ENCODE measurements at places on chromosomes 12 and 14.
A peak's percentile ranks its signal among the peaks of the same experiment; 100 is the strongest.

GRCh38 chr12:69508621-69509020 is 38.4 kb downstream of the FRS2 start:
- no peak for DNase-seq

- DNase-seq, result no peak
Measured at GRCh38 chr14:44785096-44785495, 176.7 kb downstream of the KLHL28 start.

DNA sequence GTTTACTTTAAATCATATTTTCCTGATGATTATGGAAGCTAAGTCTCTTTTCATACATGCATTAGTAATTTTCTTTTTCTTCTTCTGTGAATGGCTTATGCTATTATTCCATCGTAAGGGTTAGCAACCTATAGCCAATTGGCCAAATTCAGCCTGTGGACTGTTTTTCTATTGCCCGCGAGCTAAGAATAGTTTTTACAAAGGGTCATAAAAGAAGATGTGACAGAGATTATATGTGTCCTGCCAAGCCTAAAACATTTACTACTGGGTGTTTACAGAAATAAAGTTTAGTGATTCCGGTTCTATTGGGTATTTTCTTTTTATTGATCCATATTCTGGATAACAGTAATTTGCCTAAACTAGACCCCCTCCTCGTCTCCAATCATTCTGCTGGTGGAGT is 268.8 kb upstream of the DIO3 start:
- DNase-seq, result no peak

- DNase-seq, result peak; percentile 12
Measured at GRCh38 chr12:127677537-127678131, 589.3 kb upstream of the TMEM132C start.

GRCh38 chr12:14399871-14400270 is 34.4 kb downstream of the ATF7IP start:
- DNase-seq, result no peak

GRCh38 chr12:72281126-72281525 is 9.0 kb downstream of the TRHDE start:
- DNase-seq, result no peak

DNA sequence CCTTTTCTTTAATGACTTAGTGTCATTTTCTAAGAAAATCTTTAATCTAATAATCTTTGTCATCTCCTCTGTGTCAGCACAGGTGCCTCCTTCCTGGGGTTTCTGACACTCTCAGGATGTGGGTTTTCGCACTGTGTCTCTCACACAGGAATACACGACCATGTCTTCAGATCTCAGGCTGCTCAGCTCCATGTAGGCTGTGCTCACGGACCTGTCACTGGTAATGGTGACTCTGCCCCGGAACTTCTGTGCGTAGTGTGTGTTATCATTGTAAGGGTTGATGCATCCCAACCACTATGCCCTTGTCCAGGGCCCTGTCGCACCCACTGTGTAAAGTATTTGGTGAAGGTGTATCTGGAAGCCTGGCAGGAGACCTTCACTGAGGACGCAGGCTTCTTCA is 647.8 kb downstream of the TMEM121 start:
- DNase-seq, result peak; percentile 49

DNA sequence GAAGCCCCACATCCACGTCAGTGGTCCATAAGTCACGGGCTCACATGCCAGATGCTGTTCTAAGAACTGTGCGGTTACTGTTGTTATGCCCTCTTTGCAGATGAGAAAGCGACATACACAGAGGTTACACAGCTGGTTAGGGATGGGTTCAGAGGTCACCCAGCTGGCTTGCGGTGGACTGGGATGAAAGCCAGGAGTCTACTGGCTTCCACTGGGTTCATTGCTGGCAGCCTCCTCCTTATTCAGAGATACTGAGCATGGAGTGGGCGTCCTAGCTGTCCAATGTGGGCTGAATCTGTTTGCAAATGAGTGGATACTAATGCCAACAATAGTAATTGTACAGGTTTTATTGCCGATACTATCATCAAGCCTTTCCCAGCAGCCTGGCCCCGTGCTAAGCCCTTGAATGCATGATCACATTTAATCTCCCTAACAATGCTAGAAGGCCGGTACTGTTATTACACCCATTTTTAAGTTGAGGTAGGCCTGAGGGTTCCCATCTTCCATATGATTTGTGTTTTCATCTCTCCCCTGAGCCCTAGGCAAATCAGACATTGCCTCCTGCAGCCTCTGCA is 129.1 kb downstream of the PLXNC1 start:
- DNase-seq, result no peak

- no peak for DNase-seq
Measured at GRCh38 chr14:61877035-61877390, 114.8 kb downstream of the SNAPC1 start.

DNA sequence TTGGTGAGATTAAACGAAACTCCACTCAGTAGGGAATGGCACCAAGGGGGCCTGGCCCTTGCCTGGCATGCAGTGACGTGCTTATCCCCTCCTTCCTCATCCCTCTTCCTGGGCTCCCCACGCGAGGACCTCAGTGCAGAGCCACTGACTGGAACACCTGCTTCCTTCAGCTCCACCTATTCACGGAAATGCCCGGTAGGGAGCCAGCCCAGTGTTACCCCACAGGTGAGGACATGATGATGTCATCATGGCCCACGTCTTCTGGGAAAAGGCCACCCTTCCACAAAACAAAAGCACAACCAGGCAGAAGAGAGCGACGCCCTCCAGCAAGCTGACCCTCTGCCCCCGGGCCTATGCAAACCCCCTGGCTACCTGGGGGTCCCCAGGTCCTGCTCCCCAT is 42.1 kb downstream of the CCDC85C start:
- DNase-seq, result no peak

GRCh38 chr12:57094208-57095160 is 5.6 kb downstream of the NAB2 start:
- DNase-seq, result no peak

- no peak for DNase-seq
Measured at GRCh38 chr12:51415931-51416330, 8.7 kb upstream of the SLC4A8 start.

GRCh38 chr12:115417610-115418009 is 733.6 kb upstream of the TBX3 start:
- DNase-seq, result no peak

GRCh38 chr12:68176257-68176656 is 16.7 kb upstream of the IFNG start:
- no peak for DNase-seq

GRCh38 chr14:24438223-24439097 is 4.1 kb downstream of the SDR39U1 start:
- DNase-seq, result no peak

DNA sequence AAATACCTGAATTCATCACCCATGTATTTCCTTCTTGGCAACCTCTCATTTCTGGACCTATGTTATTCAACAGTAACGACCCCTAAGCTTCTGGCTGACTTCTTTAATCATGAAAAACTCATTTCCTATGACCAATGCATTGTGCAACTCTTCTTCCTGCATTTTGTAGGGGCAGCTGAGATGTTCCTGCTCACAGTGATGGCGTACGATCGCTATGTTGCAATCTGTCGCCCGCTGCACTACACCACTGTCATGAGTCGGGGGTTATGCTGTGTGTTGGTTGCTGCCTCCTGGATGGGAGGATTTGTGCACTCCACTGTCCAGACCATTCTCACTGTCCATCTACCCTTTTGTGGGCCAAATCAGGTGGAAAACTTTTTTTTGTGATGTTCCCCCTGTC is 356 bp downstream of the OR4Q2 start:
- no peak for DNase-seq

GRCh38 chr14:91912035-91912434 is 35.5 kb downstream of the FBLN5 start:
- no peak for DNase-seq

GRCh38 chr14:22185191-22185590 is 403.8 kb downstream of the DAD1 start:
- no peak for DNase-seq

DNA sequence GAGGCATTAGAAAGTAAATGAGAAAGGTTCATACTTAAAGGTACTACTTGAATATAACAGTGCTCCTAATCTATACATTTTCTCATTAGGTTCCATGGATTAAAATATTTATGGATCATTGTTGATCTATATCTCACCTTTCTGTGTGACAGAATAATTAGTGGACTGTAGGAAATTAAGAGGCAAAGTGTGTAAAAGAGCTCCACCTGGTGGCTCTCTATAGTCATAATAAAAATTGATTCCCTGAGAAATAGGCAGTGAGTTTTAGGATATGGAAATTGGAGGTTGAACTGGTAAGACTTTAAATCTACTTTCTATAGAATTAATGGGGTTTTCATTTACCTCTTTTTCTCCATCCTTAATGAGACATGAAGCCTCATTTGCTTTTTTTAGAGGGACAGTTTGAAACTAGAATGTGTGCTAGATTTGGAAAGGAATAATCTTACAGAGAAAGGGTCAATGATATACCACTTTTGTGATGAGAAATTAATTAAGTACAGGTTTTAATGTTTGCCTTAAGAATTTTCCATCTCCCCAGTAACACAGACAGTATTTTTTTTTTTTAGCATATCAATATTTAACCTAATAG is 11.8 kb upstream of the DERA start:
- DNase-seq, result no peak

- peak; percentile 36 for DNase-seq
Measured at GRCh38 chr14:65927931-65928356, 515.4 kb downstream of the FUT8 start.

- no peak for DNase-seq
Measured at GRCh38 chr12:110171186-110171538, 47.0 kb downstream of the IFT81 start.

All from T-helper 9 cell (primary cell).